ENCODE measurements at places on chromosomes 12 and 14. TPM values are rescaled to one million over a fixed set of nuclear protein-coding genes. Genes with fewer than 3 reads are reported as not detected.

KIAA0586 gene
- total RNA-seq: 17.7 TPM

PZP gene
- total RNA-seq: not detected

MYRFL gene
- not detected for total RNA-seq

NFATC4 gene
- total RNA-seq: 101 TPM

DNAI7 gene
- total RNA-seq: 0.29 TPM

AQP6 gene
- not detected for total RNA-seq

PIANP gene
- not detected for total RNA-seq

SLC5A8 gene
- total RNA-seq: not detected

SIRT4 gene
- total RNA-seq: 1.1 TPM

PPFIA2 gene
- total RNA-seq: 3.3 TPM

SAMD15 gene
- 6.2 TPM for total RNA-seq

EXD2 gene
- 18.9 TPM for total RNA-seq

FOXG1 gene
- total RNA-seq: under 0.01 TPM
